ENCODE measurements at places on chromosomes 7 and 10.

DNA sequence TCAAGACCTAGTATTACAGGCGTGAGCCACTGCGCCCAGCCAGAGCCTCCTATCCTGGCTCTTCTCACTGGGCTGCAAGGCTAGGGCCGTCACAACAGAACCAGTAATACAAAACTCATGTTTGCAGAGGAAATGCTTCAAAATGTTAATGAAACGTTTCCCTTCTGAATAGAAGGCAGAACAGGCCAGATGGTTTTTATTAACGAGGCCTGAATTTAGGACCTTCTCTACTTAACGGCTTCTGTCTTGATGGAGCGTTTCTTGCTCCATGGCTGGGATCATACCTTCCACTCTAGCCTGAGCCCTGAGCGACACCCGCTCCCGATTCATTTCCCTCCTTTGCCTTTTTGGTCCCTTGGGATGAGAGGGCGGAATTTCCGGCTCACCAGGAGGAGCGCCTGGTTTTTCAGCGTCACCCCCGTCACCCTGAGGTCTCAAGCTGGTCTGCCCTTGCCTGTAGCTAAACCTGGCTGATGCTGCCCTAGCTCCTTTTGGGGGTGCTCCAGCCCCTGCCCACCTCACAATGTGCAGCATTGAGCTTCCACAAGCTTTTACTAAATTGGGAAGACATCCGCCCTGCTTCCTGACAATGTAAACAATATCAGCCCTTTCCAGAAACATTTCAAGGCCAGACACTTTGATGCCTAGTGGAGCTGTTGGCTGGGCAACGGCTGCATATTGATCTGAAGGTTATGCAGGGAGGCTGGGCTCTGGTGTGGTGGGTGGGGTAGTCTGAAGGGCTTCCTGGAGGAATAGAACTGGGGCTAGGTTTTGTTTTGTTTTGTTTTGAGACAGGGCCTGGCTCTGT is 5.2 kb downstream of the CLIP2 start:
- DNase-seq, result no peak

DNA sequence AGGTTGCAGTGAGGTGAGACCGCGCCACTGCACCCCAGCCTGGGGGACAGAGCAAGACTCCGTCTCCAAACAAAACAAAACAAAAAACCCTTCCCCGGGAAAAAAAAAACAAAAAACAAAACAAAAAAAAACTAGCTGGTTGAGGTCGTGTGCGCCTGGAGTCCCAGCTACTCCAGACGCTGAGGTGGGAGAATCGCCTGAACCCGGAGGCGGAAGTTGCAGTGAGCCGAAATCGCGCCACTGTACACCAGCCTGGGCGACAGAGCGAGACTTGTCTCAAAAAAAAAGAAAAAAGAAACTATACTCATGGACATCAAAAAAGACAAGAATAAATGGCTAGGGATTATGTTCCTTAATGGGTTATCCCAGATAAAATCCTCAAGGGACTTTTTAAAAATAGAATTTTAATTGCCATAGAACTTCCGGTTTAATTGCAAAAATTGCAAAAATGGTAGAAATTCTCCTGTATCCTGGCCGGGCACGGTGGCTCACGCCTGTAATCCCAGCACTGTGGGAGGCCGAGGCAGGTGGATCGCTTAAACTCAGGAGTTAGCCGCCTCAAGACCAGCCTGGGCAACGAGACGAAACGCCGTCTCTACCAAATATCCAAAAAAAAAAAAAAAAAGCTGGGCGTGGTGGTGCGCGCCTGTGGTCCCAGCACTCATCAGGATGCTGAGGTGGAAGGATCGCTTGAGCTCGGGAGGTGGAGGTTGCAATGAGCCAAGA is 37.8 kb downstream of the KLHDC10 start:
- DNase-seq, result no peak

DNA sequence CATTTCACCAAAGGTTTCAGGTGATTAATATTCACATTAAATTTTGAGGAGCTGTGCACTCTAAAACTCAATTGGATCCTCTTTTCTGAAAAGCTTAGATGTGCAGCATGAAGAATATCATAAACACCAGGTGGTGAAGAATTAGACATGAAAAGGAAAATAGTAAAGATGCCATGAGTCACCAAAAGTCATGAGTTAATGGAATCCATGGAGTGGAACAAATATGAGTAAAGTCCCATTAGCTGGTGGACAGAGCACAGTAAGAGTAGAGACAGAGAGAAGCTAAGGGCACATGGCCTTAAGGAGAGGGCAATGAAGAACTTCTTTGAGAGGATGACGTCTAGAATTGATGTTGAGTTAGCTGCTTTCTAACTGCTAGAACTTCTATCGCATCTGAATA is 271.6 kb downstream of the CSTF2T start:
- DNase-seq, result no peak

- DNase-seq, result no peak
These were observed 59.3 kb downstream of the DLG5 start for GRCh38 chr10:77867124-77867719.

DNA sequence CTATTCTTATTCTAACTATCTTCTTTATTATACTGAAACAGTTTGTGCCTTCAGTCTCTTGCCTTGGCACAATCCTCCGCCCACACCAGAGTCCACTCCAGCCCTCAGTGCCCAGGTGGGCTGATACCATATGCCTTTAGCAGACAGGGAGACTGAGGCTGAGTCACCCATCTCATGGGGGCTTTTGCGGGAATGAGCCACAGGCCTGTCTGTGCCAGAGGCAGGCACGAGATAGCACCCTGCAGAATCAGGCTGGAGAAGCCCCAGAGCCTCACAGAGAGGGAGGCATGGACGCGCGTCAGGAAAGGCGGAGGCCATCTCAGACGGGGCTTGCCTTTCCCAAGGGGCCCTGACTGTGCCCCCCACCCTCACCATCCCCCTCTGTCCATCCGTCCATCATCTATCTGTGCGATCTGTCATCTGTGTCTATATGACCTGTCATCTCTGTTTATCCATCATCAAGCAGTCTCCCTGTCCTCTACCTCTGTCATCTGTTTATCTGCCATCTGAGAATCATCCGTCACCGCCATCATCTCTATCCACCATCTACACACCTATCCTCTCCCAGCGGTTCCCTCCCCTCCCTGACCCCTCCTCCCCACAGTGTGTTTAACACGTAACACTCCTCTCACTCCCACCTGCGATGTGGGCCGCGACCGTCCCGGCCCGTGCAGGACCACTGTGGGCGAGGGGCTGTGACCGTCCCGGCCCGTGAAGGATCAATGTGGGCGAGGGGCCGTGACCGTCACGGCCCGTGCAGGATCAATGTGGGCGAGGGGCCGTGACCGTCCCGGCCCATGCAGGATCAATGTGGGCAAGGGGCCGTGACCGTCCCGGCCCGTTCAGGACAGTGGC is 7.3 kb upstream of the ADAP1 start:
- no peak for DNase-seq
